ENCODE measurements at places on chromosomes 11 and 22.

GRCh38 chr22:32665676-32666075 lies 135.8 kb upstream of the TIMP3 start:
- DNase-seq = no peak

DNA sequence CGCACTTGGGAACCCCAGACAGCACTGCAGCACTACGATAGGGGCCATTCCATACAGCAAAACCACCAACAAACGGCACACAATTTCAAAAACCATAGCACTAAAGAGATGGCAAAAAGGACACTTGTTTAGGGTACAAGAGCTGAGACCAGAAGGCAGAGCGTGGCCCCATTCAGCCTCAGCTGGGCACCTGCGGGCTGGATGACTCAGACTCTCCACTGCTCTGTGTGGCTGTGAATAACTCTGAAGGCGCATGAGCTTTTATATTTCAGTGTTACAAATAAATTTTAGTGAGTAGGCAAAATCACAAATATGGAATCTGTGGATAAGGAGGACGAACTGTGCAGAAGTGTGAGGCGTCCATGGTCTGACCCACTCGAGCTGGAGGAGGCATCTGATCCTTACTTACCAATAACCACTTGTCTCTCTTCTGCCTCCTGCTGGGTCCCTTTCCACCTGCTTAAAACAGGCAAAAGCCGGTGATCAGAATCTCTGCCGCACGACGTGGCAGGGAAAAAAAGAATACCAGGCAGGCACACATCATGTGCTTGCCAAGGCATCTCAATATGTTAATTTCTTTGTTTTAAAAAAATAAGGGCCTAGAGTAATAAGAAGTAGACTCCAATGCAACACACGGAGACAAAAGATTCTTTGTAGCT lies 325.7 kb downstream of the SHANK2 start:
- DNase-seq = no peak

GRCh38 chr11:121417055-121417551 lies 35.0 kb upstream of the SORL1 start:
- DNase-seq = peak; percentile 58

- no peak for DNase-seq
Measured at GRCh38 chr11:67301313-67301921, 1.9 kb upstream of the SSH3 start.

DNA sequence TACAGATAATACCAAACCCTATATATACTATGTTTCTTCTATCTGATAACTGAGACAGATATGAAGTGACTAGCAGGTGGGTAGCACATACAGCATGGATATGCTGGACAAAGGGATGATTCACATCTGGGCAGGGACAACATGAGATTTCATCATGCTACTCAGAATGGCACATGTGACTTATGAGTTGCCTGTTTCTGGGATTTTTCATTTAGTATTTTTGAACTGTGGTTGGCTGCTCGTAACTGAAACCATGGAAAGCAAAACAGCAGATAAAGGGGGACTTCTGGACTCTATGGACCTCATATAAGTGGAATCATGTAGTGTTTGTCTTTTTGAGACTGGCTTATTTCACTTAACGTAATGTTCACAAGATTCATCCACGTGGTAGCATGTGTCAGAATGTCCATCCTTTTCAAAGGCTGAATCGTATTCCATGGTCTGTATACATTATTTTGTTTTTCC lies 883.0 kb downstream of the TBC1D22A start:
- DNase-seq = no peak

- DNase-seq = no peak
Measured at GRCh38 chr22:46663436-46664100, 43.4 kb downstream of the GRAMD4 start.

DNA sequence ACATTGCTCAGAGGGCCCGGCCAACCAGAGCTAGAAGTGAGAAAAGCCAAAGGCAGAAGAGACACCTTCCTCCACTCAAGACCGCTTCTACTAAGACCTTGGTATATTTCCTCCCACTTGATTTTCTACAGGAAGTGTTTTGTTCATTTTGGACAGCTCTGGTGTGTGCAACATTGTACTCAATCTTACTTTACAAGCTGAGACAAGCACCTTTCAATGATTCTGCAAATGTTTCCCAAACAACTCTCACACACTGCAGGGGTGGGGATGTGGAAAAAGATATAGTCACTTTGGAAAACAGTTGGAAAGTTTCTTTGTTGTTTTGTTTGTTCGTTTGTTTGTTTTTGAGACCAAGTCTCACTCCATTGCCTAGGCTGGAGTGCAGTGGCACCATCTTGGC lies 15.7 kb downstream of the MYO18B start:
- DNase-seq = no peak

DNA sequence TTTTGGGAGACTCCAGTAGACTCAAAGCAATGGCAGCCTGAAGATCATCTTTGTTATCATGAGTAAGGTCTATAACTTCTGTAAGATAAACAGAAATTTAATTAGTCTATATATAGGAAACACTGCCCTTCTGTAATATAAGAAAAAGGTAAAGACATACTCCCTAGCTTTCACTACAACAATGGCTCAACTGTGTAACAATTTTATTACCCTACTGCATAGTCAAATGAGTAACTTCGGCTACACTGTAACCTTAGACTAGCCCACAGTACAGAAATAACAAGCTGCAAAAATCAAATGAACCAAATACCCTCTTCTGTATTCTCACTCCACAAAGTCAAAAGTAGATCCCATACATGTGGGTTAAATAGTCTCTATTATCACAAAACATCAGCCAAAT lies 33.7 kb downstream of the USP28 start:
- no peak for DNase-seq

- DNase-seq = no peak
Measured at GRCh38 chr11:67032830-67033551, 10.1 kb downstream of the SYT12 start.

GRCh38 chr11:27310707-27311106 lies 52.3 kb downstream of the CCDC34 start:
- DNase-seq = no peak

- DNase-seq = peak; percentile 83
Measured at GRCh38 chr22:39170825-39171622, 18.5 kb upstream of the CBX7 start.

DNA sequence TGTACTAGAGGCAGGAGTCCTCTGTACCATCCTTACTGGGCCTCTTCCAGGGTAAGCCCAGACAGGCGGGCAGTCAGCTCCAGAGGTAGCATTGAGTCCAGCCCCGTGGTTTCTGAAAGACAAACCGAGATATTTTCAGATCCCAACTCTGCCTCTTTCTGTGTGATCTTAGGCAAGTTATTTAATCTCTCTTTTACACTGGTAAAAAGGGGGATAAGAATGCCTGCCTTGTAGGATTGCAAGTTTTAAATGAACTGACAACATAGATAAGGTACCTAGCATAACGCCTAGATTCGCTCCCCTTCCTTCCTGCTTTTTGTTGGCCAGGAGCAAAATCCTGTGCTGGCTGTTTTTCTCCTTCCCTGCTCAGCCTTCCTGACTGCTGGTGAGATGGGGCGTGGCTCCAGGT lies 56.4 kb upstream of the NNMT start:
- no peak for DNase-seq

DNA sequence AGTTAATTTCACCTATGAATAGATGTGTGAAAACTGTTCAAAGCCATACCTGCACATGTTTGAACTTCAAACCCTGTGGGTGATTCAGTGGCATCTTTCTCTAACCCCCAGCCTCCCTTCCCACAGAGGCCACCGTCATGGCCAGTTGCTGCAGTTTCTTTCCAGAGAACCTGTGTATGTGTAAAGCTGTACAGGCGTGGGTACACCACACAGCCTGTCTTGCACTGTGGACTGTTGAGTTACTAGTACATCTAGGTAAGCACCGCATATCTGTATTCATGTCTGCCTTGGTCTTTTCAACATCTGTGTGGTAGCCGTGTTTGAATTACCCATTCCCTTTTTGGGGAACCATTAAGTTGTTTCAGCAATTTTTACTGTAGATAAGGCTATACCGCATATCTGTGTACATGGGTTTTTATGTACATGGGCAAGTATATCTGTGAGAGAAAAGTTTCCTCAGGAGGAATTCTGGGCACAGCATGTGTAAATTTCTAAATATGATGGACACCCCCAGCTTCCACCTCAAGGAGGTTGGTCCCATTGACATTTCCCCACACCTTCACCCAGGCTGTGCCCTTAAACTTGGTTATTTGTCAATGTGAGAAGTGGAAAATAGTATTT lies 13.9 kb downstream of the NEAT1 start:
- DNase-seq = no peak

DNA sequence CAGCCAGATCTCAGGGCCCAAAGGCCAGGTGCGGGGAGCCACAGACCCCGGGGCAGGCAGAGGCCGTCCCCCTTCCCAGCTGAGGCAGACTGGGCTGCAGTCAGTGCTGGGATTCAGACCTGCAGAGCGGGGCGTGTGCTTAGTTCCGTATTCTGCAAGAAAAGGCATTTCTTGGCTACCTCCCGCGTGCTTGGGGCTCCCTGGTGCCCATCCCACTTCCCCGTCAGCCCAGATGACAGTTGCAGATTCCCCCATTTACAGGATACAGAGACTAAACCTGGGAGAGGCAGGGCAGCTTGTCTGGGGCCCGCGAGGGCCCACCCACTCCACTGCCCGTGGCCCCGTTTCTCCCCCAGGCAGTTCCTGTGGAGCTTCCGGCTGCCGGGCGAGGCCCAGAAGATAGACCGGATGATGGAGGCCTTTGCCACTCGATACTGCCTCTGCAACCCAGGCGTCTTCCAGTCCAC lies 18.3 kb downstream of the CYTH4 start:
- peak; percentile 55 for DNase-seq

DNA sequence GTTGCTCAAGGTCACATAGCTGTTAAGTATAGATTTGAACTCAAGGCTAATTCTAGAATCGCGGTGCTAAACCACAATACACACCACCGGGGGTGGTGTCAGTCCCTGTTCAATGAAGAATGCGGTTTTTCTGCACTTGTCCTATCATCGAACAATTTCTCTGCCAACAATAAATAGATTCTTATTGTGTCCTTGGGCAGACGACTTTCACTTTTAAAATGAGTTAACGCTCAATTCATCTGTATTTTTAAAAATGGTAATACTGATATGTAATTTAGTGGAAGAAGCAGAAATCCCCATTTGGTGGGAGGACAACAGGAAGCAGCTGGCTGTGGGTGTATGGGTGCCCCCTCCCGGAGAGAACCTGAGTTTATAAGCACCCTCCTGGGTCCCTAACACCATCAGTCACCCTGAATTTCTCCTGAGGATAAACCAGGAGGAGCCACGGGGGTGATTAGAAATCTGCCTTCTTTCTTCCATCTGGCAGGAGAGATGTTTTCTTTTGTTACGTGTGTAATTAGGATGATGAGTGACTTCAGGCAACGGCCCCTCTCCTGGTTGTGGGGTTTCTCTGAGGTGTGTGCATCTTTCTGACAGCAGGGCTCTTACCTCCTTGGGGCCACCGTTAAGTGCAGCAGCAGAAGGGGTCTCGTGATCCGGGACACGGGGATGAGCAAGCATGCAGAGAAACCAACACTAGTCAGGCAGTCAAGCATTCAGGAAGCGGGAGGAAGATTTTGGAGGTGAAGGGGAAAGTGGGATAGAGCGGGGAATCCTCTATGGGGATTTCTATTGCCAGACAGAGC lies 87.7 kb downstream of the GRAMD1B start:
- DNase-seq = no peak

GRCh38 chr11:98099371-98099770 lies 921.4 kb upstream of the CNTN5 start:
- DNase-seq = no peak

DNA sequence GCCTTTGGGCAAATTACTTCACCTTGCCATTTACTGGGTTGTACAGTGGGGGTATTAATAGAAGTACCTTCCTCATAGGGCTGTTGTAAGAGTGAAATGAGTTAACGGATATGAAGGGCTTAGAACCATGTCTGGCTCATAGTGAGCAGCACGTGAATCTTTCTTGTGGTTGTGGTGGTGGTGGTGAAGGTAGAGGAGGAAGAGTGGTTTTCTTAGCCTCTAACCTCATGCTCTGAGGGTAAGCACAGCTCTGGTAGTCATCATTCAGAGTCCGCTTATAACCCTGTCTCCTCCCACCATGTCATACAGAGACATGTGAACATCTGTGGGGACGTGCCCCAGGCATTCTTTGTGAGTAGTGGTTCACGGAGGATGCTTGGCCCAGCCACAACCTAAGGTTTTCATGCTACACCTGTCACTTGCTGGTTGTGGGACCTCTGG lies 43.6 kb downstream of the TEAD1 start:
- peak; percentile 33 for DNase-seq

- DNase-seq = peak; percentile 30
Measured at GRCh38 chr11:113896156-113896879, 8.3 kb upstream of the HTR3B start.

DNA sequence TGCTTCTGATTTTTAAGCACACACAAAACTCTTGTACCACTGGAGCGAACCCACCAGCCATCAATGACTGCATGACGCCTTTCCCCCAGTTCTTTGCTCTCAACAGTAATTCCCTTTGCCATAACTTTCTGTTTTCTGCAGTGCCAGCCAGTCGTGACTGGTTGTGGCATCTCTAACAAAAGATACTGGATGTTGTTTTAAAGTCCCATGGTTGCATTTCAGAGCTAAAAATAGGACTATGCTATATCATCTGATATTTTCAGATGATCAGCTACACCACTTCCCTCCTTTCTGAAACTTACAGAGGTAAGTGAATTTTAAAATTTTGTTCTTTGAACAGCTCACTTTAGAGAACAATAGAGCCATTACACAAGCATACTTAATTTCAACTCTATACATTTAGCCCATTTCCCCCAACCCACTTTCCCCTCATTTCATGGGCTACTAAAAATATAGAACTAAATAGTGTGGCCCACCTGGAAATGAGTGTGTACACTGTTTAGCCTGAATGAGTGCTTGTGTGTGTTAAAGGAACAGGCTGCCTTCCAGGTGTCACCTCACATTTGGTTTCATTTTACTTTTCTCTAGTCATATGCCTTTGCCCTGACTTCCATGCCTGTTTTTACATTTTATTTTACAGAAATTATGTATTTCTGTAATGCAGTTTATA lies 136.9 kb upstream of the ZC3H12C start:
- DNase-seq = no peak

GRCh38 chr11:125624756-125625213 lies at the start of gene CHEK1:
TSS of gene CHEK1 (plus strand) at chr11:125625163. CDS start at chr11:125626769, 1,606 bp downstream.
- DNase-seq = no peak

DNA sequence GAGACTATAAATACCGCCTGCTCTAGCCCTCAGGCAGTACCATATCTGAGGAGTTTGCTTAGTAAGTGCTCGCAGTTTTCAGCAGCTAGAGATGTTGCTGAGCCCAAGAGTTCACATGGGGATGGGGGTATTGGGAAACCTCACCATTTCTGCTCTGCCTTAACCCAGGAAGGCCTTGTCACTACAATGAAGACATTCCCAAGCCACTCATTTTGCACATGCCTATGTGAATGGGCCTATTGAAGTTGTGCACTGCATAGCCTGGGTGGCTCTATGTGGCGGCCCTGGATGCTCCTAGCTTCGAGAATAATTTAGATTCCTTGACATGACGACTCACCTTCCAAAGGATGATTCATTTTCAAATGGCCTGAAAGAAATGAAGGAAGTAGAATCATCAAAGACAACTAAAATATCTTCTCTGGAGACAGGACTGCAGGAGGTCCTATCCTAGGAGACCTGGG lies 163.4 kb downstream of the ADAMTS15 start:
- no peak for DNase-seq

GRCh38 chr11:115222863-115223530 lies 281.2 kb downstream of the CADM1 start:
- DNase-seq = no peak

GRCh38 chr22:36075724-36076123 lies 47.1 kb upstream of the RBFOX2 start:
- DNase-seq = no peak

GRCh38 chr11:94882931-94883330 lies 90.4 kb downstream of the CWC15 start:
- no peak for DNase-seq

Data from CD4-positive, alpha-beta T cell treated with Interleukin-6 at 100 ng/mL for 8 hours (primary cell).